Stimulated activated CD4-positive, alpha-beta T cell treated with anti-CD3 and anti-CD28 coated beads, Interleukin-1b, Interleukin-23, amount 100 ng/mL, for 1 hour (primary cell): ENCODE measurements at places on chromosomes 3 and 15.

DNA sequence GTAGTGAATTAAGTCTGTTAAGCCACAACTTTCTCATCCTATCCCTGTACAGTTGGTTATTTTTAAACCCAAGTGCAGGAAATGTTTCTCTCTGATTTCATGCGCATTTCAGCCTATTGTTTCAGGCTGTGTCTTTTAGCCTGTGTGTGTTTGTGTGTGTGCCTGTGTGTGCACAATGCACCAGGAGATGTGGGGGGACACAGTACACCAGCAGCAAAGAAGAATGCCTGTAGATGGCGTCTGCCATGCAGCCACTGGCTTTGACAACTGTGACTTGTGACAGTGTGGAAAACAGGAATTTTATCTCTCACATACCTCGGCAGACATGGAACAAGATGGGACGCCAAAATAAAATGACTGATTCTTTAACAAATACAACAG is 43.6 kb upstream of the PLXNA1 start:
- DNase-seq: no peak

DNA sequence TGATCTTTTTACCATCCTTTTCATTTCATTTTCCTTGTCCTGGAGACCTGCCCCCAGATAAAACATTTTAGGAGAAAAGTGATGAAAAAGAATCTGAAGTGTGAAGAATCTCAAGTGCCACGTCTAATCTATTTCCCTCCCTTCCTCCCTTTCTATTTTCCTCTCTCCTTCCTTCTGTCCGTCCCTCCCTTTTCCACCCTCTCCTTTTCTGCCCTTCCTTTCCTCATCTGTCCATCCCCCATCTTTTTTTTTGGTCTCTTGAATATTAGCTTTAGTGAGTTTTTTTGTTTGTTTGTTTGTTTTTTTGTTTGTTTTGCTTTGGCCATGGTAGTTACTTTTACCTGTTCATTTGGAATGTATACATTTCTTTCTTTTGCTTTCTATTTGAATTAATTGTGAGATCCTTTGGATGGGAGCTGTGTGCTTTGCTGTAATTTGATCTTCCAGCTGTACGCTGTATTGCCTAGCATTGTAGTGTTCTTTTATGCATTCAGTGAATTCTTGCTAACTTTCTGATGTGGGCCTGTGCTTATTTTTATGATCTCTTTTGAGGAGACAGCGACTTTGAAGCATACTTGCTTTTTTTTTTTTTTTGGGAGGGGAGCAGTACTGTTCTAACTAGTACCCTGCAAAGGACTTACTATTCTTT is 19.2 kb downstream of the CDIN1 start:
- no peak for DNase-seq

GRCh38 chr15:66423149-66423548 is 36.4 kb downstream of the MAP2K1 start:
- no peak for DNase-seq

GRCh38 chr3:164673738-164674137 is 404.6 kb downstream of the SI start:
- DNase-seq: no peak

- no peak for DNase-seq
Observed at GRCh38 chr3:188104050-188104449, 49.9 kb upstream of the LPP start.

DNA sequence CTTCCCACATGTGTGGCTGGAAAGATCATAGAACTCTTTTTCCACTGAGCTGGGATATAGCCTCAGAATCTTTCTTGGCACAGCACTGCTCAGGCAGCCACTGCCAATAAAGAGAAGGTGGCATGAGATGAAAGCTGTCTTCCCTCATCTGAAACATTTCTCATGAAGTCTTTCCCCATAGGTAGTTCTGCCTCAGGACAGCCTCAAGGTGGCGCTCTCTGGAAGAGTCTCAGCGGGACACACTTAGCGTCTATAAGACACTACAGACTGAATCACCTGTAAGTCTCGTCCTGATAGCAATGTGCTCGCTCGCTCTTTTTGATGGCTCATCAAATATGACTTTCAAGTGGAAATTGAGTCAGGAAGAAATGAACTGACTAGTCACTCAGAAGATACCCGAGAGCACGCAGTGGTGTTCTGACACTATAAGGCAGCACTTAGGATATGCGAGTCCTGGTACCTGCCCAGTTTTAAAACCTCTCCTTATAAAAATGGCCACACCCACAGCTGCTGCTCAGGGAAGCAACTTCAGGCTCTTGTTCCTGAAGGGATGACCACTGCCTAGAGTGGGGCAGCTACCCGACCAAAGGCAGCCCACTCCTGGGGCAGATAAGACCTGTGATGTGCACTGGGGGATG is 269.5 kb downstream of the SUCLG2 start:
- DNase-seq: no peak

DNA sequence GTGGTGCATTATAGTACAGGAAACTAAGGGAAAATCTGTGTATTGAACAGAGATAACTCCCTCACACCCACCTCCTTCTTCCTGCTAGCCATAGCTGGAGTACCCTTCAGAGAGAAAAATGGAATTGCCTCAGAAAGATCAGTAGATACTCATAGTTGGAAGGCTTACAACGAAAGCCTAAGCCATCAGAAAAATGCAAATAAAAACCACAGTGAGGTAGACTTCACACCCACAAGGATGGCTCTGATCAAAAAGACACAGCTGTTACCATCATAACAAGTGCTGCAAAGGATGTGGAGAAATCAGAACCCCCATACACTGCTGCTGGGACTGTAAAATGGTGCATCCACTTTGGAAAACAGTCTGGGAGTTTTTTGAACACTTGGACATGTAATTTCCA is 7.4 kb upstream of the DLG1 start:
- no peak for DNase-seq

DNA sequence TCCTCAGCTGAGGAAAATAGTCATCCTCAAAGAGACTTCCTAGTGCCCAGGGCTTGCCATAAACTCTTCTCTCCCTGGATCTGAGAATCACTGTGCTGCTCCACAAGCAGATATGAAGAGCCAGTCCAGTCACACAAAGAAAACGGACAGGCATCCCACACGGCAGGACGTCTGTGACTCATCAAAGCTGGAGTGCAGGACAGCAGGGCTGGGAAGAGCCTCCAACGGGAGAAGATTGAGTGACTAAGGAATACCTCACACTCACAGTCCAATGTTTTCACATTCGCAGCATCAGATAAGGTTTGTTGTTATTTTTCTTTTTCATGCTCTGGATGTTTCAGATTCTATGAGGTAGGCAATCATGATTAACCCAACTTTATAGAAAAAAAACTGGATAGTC is 57.8 kb downstream of the NEK10 start:
- no peak for DNase-seq

GRCh38 chr15:42070279-42070975 is 23.9 kb downstream of the PLA2G4D start:
- no peak for DNase-seq

- DNase-seq: no peak
Observed at GRCh38 chr3:138139691-138140090, 7.5 kb upstream of the A4GNT start.

DNA sequence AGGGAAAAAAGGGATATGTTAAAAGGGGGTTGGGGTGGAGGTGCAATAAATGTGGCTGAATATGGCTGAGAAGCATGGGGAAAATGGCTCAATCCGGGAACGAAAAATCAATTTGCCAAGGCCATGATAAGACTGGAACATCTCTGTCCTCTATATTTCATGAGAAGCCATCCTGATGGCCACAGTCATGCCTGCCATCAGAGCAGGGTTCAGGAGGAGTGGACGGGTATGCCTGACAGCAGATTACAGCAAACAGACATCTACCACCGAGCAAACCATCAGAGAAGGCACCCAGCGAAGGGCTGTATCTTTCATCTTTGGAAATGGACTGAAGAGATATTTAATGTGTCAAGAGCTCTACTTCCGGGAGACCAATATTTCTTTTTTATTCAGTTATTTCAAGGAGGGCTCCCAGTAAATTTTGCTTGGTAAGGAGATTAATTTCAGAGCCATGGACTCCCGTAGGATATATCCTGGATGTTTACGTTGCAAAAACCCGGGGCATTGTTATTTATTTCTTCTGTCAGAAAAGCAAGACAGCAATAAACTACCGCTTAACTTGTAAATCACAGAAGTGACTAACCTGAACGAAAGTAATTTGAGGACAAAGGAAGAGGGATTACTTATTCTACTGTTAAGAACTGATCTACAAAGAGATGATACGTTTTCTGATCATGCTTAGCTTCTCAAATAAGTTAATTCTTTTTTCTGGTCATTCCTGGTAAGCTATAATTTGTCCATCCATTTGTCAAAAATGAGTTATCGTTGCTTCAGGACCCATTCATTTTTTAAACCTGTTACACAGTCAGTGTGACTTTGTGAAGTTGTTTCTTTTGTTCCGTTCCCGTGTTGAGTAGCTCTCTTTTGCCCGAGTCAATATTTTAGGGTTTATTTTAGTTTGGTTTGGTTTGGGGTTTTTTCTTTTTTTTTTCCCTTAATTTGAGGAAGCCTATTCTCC is 80.6 kb upstream of the CHD2 start:
- no peak for DNase-seq

GRCh38 chr3:25046911-25047771 is 380.9 kb upstream of the RARB start:
- DNase-seq: no peak

DNA sequence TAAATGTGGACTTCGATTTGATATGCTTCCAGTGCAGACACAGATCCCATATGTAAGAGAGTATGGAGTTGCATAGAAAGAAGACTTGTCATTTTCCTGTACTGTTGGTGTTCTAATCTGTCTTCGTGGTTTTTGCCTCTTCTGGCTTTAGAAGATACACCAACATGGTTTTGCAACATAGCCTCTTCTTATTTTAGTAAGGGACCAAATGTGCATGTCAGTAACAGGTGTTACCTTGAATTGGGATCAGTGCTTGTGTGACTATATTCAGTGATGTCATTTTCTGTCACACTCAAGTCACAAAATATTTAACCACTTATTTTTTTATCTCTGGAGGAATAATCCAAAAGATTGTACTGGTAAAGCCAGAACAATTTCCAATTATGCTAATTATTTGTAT is 140.4 kb downstream of the SNRPN start:
- DNase-seq: no peak

GRCh38 chr3:64892671-64893309 is 205.0 kb upstream of the ADAMTS9 start:
- DNase-seq: no peak

DNA sequence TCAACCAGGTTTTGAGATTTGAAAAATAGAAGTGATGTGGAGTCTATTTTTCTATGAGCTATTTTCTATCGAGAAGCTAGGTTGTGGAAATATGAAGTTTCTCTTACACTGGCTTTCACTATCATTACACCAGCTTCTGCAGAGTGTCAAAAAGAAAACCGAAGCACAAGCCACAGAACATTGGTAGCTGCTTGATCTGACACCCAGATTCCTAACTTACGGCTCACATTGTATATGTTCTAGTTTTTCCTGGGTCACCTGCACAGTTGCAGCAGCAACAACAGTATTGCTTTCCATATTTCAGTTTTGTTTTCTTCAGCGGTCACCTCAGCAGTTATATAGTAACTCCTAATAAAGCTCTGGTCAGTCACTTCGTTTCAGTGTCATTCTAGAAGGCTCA is 790.1 kb downstream of the PLOD2 start:
- DNase-seq: no peak
